Astrocyte of the spinal cord (primary cell): ENCODE measurements at places on chromosomes 4 and X.

DNA sequence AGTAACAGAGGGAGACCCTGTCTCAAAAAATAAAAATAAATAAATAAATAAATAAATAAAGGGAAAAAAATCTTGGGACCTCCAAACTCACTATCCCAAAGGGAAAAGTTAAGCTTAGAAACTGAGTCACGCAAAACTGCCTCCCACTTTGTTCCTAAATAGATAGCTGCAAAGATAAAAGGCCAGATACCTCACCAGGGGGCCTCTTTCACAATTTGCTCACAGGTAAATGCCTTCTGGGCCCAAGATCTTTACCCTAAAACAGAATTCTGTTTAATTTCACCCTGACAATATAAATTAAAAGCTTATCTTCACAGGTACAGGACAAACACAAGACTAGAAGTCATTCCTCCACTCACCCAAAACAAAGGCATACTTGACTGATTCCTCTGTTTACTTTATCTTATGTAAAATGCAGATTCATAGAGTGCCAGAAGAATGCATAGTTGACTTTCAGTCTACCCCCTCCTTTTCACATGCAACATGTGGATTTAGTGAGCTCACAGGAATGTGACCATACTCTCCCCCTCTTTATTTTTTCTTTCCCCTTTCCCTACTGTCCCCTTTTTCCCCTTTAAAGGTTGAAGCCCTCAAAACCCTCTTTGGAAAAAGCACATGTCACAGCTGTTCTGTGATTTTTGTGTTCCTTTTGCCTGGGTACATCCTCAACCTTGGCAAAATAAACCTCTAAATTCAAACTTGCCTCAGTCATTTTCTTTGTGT, 23.4 kb downstream of the ELF2 start:
- no peak for DNase-seq

- DNase-seq = no peak
These were observed 21.8 kb downstream of the NR3C2 start for GRCh38 chr4:148420397-148420796.

- no peak for DNase-seq
These were observed 199.5 kb upstream of the UGT8 start for GRCh38 chr4:114399105-114399504.

DNA sequence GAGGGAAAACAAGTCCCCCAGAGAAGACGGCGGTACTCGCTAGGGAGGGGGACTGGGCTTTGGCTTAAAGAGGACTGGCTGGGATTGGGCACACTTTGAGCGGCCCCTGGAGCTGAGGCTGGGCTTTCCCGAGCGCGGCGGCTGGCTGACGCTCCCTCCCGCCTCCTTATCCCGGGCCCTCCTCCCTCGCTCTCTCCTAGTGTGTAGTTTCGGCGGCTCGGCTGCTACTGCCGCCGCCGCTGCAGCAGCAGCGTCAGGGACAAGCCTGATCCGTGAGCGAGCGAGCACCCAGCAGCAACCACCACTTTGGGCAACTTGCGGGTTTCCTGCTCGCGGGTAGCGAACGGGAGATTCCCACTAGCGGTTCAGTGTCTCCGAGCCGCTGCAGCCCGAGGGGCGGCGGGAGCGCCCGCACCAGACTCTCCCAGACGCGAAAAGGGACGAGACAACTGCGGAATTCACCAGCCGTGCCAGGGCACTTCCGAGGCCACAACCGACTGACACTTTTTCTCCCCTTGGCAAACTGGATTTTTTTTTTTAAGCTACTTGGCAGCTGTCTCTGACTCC, 632 bp upstream of the PCDH7 start:
- DNase-seq = peak; percentile 66

- no peak for DNase-seq
These were observed 216.1 kb upstream of the FAT1 start for GRCh38 chr4:186939766-186940165.
